CD4-positive, alpha-beta T cell treated with Interleukin-15 for 1 hour (primary cell): ENCODE measurements at places on chromosomes 4 and X.

GRCh38 chr4:5971078-5971450 is 47.2 kb downstream of the C4orf50 start:
- no peak for DNase-seq

GRCh38 chr4:114527170-114527569 is 71.4 kb upstream of the UGT8 start:
- DNase-seq: no peak

- DNase-seq: no peak
Observed at GRCh38 chr4:137432446-137433311, 99.6 kb downstream of the PCDH18 start.

DNA sequence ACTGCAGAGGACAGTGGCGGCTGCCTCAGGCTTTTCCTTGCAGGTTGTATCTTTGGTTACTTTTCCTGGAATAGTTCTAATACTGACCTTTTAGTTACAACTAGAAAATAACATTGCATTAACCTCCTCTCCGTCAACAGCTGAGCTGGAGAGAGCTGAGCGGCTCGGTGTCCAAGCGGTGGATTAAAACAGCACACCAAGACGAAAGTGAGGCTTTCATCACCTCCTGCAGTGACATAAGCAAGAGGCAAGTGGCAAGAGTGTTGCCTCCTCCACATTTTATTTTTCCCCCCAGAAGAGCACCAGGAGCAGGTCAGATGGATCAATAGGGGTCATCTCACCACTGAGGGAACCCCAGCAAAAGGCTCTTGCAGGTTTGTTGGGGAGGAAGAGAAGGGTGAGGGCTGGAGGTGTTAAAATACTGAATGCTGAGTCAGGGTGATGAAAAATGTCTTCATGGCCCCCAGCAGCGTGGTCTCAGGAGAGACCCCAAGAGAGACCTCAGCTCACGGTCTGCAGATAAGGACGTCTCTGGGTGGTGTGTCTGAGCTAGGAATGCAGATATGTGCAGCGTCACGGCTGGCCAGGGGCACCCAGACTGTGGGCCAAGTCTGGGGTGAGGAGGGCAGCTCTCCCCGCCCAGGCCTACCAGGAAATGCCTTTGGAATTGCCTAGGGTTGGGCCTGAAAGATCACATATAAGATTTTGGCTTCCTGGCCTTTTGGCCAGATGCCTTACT is 50.3 kb downstream of the CASP3 start:
- DNase-seq: no peak

DNA sequence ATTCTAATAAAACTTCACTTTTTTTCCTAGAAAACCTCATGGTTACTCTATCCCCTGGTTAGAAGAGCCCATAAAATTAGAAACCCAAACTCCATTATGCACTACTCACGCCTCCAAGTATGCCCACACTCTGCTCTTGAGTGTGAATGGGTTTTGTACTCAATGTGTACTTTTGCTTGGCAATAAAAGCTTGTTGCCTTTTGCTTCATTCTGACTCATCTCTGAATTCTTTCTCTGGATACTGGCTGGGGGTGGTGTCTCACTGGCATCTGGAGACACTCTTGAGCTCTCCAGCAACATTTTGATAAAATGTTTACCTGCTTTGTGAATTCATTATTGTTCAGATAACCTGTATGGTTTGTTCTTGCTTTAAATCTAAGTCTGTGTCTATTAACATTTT is 963.3 kb downstream of the TRAM1L1 start:
- no peak for DNase-seq

- no peak for DNase-seq
Observed at GRCh38 chrX:79365591-79365990, 1.5 kb downstream of the ITM2A start.

DNA sequence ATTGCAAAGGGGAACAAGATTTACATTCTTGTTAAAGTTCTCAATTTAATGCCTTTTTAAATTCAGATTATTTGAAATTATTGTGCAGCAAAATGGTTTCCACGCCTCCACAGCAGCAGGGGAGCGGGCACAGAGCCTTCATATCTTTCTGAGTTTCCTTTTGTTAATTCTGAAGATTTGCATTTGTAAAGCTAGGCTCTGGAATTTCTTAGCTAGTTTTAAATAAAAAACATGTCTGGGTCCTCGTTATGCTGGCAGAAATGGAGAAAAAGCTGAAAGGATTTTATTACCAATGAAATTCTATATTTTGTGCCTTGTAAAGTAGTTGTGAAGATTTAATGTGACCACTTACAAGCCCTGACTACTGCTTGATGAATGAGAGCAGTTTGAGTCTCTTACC is 40.8 kb upstream of the MAGED1 start:
- no peak for DNase-seq

GRCh38 chr4:124883632-124884031 is 171.1 kb upstream of the ANKRD50 start:
- DNase-seq: no peak
